ENCODE measurements at places on chromosomes 4 and X. TPM values are rescaled to one million over a fixed set of nuclear protein-coding genes. Genes with fewer than 3 reads are reported as not detected.

MAPK10 gene
- 163 TPM for total RNA-seq

CT55 gene
- not detected for total RNA-seq

LRP2BP gene
- 4.2 TPM for total RNA-seq

TRIML2 gene
- total RNA-seq, result not detected

DCK gene
- total RNA-seq, result 65.9 TPM

IQSEC2 gene
- 14.0 TPM for total RNA-seq

NAP1L2 gene
- total RNA-seq, result 29.7 TPM

GLRA2 gene
- 86.8 TPM for total RNA-seq

EIF4E gene
- 174 TPM for total RNA-seq

TKTL1 gene
- 3.4 TPM for total RNA-seq

MAGEC1 gene
- total RNA-seq, result not detected

P2RY4 gene
- not detected for total RNA-seq

PDE5A gene
- 14.8 TPM for total RNA-seq

RXFP1 gene
- 18.7 TPM for total RNA-seq

NMU gene
- 1.7 TPM for total RNA-seq

DMRTC1 gene
- total RNA-seq, result not detected

TAF1 gene
- 43.8 TPM for total RNA-seq

UGT2B17 gene
- not detected for total RNA-seq

USP17L29 gene
- total RNA-seq, result not detected

EXOC1L gene
- total RNA-seq, result not detected

SHROOM4 gene
- 2.0 TPM for total RNA-seq
